ENCODE measurements at places on chromosomes 11 and 22. TPM values are rescaled to one million over a fixed set of nuclear protein-coding genes. Genes with fewer than 3 reads are reported as not detected.

Gene TSPAN32
- total RNA-seq = under 0.01 TPM

Gene BTBD10
- total RNA-seq = 56.0 TPM

Gene DDIAS
- total RNA-seq = 0.65 TPM

Gene SLC5A12
- total RNA-seq = 0.14 TPM

Gene KRTAP5-11
- not detected for total RNA-seq

Gene ELFN2
- total RNA-seq = 0.37 TPM

Gene PRSS23
- total RNA-seq = 252 TPM

Gene CWC15
- 39.6 TPM for total RNA-seq

Gene RGL4
- total RNA-seq = not detected

Gene BBOX1
- 0.28 TPM for total RNA-seq

Gene SLC29A2
- 0.14 TPM for total RNA-seq

Gene OR10W1
- not detected for total RNA-seq

Gene ARHGAP8
- 0.28 TPM for total RNA-seq

Gene CFAP300
- 11.0 TPM for total RNA-seq

Gene PHLDA2
- 1.6 TPM for total RNA-seq

Gene CTSW
- not detected for total RNA-seq

Gene SVIP
- total RNA-seq = 1.8 TPM

Gene MOGAT2
- total RNA-seq = not detected

Gene OR51I1
- total RNA-seq = 0.28 TPM

Gene UBQLN3
- under 0.01 TPM for total RNA-seq

Gene APOL6
- 32.1 TPM for total RNA-seq

Gene HMGXB4
- total RNA-seq = 16.5 TPM

Gene FERMT3
- total RNA-seq = 2.0 TPM

Gene DERL3
- 0.14 TPM for total RNA-seq

Gene TMEM138
- total RNA-seq = 19.7 TPM

Gene APOBEC3B
- total RNA-seq = 0.37 TPM

Gene RIC3
- total RNA-seq = not detected
